ENCODE measurements at places on chromosomes 5 and 9.

GRCh38 chr5:134738963-134739661 is 764 bp downstream of the CAMLG start:
- DNase-seq = peak; percentile 76

DNA sequence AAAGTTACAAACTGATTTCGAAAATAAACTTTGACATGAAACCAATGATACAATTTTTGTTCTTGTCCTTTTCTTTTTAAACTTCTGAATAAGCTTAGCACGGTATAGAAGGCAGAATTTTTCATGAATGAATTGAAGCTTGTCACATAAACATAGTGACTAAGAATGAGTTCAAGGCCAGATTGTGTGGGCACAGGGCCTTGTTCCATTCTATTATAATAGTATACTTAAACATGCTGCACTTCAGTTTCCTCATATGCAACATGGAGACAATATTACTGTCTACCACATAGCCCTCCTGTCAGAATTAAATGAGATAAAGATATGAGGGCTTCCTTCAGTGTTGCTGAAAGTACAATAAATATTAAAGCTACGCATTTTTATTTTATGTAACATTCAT is 204.2 kb upstream of the HAPLN1 start:
- no peak for DNase-seq

- DNase-seq = no peak
Observed at GRCh38 chr5:55143624-55144023, 16.3 kb upstream of the GPX8 start.

GRCh38 chr9:9749591-9749990 is 863.2 kb downstream of the PTPRD start:
- DNase-seq = no peak

- peak; percentile 84 for DNase-seq
Observed at GRCh38 chr5:923281-923873, 30.7 kb downstream of the TRIP13 start.

- DNase-seq = no peak
Observed at GRCh38 chr5:142829801-142830220, 59.6 kb downstream of the ARHGAP26 start.

DNA sequence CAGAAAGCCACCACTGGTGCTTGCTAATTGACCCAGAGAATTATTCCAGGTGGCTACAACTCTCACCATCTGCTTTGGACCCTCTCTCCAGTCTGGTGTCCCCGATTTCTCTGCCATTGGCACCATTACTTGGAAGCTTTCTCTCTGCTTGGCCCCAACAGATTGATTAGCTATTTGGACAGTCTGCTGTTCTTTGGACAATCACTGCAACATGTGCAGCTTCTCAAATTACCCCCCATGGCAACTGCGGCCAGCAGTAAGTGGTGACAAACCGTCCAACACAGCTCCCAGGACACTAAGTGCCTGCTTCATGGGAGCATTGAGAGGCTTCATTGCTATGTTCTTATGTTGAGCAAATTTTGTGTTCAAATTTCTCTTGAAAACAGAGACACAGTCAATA is 309.8 kb downstream of the TAF11L14 start:
- DNase-seq = no peak

GRCh38 chr5:147189109-147189424 is 45.8 kb upstream of the STK32A start:
- no peak for DNase-seq

DNA sequence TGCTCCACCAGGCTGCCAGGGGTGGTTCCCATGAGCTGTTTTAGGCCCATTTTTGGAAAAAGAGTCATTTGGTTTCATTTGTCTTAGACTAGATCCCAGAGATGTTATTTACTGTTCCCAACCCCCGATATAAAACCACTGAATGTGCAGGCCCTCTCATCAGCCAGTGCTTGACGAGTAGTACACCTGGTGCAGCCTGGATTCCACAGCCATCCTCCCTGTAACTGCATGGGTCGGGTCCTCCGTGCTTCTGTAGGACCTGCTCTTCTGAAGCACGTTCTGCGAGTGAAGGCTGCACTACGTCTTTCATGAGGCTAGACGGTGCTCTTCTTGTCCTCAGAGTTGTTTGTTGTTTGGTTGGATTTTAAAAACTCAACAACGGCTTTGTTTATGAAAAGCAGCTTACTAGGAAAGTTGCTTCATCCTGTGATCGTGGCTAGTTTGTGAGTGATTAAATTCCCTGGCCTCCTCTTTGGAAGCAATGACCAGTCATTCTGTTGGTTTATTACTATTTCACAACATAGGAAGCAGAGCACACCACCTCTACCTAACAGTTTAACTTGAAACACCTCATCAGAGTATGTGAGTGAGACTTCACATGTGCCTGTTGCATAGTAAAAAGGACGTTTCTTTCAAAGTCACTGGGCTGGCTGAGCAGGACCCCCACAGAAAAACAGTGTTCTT is 135.2 kb downstream of the AOPEP start:
- DNase-seq = no peak

GRCh38 chr9:75229605-75230332 is 141.5 kb downstream of the OSTF1 start:
- peak; percentile 14 for DNase-seq

- DNase-seq = no peak
Observed at GRCh38 chr5:10630126-10630525, 66.3 kb downstream of the ANKRD33B start.

DNA sequence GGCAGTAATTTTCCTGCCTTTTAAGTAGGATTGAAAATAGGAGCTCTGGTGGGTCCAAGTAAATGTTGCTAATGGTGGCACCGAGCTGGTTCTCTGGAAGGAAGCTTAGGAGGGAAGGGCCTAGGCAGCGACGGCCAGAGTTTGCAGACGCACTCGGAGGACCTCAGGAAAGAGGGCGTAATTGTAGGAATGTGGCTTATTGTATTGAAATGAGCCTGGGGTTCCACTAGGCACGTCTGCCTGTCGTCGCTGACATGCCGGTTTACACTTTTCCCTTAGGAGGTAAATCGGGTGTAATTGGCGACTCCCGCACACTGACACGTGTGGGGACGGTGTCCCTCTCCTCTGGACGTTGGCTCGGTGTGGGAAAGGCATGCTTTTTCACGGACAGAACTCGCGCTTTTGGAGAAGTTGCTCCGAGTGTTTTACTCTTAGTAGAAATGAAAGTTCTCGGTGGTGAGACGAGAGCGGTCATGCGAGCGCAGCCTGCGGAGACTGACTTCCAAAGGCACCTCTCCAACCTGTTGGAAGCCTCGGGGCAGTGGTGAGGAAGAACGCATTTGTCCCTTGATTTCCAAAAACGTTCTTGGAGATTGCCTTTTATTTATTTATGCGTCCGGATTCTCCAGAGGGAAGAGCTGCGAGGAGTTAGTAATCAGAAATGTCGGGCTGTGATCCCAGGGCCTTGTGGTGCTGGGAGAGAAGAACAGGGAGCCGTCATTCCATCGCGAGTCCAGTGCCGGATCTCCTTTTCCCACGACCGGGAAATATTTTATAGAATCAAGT is 1.3 kb downstream of the NR4A3 start:
- peak; percentile 89 for DNase-seq

GRCh38 chr5:173302546-173303155 is 25.6 kb downstream of the STC2 start:
- DNase-seq = peak; percentile 77

DNA sequence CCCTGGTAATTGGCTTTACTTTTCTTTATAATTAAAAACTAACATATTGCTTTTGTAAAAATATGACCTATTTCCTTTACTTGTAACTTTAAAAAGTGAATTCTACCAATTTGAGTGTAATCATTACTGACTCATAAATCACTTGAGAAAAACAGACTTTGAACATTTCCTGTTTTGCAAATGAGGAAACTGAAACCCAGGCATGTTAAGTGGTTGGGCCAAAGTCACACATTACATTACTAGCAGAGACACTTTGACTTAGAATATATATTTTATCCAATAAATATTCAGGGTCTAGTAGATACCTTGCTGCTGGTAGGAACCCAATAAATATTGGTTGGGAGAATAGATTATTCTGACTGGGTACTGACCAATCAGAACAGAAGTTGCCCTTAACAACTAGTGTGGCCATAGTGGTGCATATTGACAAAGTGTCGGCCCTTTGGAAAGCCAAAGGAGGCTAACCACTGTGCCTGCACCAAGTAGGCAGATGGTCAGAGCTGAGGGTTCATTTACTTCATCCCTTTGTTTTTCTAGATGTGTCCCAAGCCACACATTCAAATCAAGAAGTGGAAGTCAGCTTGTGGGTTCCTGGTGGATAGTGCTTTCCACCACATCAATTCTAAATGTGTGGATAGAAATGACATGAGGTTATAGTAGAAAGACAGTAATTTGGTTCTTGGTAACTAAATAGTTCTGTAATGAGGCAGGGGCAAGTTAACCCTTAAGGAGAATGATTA is 365.1 kb upstream of the RIOK2 start:
- DNase-seq = no peak

DNA sequence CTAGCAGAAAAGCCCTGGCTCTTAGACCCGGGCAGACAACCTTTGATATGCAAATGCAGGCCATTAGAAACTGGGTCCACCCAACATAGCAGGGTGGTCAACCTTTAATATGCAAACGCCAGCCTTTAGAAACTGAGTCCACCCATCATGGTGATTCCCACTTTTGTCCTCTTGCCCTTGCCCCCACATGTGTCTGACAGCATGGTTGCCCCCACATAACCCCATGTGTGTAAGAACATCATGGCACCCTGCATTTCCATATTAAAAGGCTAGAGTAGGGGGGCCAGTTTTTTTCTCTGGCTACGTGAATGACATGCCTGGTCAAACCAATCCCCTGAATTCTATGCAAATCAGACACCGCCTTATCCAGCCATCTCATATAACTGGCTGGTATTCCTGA is 273.2 kb upstream of the PRDM9 start:
- peak; percentile 22 for DNase-seq

GRCh38 chr5:65753189-65753588 is 31.2 kb downstream of the NLN start:
- DNase-seq = no peak

DNA sequence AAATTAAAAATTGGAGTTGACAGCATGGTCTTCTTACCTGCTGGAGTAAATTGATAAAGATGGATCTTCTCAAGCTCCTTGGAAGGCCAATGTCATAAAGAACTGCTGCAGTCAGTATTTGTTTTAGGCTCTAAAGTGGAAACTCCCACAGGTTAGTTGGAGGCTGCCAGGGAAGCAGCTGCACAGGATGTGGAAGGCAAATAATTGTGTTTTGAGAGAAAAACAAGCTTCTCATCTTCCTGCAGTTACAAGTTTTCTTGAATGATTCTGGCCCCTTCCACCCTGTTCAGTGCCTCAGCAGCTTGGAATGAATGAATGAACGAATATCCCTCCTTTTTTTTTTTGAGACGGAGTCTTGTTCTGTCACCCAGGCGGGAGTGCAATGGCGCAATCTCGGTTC is 13.9 kb downstream of the MROH2B start:
- no peak for DNase-seq

DNA sequence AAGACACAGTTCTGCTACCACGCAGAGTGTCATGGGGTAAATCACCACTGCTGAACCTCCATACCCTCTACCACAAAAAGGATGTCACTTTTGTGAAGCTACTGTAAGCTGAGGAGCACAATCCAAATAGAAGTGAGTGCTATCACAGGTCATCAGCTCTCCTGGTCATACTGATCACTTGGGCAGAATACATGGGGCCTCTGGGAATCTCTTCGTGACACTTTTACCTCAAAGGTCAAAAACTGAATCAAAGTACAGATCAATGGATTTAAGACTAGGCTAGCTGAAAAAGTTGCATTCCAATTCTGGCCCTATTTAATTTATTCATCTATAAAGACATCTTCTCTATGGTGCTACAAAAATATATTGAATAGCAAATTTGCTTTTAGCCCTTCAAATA is 115.5 kb downstream of the MPDZ start:
- DNase-seq = no peak

- no peak for DNase-seq
Observed at GRCh38 chr5:115774684-115775083, 41.8 kb downstream of the CDO1 start.

DNA sequence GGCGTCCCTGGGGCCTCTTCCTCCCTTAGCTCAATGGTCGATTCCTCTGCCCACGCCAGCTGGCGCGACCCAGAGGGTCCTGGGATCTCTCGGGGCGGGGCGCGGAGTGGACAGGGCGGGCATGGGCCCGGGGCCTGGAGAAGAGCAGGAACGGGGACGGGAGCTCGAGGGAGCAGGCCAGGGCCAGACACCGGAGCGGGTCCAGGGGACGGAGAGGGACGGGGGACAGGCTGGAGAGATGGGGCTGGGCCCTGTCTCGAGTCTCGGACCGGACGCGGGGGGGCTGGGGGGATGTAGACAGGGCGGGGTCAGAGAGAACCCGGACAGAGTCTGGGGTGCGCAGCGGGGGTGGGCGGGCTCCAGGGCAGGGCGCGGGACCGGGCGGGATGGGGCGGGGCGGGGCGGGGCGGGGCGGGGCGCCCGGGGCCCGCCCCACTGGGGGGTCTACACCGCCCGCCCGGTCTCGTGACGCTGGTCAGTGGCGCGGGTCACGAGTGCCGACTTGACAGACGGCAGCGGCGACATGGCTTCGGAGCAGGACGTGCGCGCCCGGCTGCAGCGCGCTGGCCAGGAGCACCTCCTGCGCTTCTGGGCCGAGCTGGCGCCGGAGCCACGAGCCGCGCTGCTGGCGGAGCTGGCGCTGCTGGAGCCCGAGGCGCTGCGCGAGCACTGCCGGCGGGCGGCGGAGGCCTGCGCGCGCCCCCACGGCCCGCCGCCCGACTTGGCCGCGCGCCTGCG is at the start of gene UAP1L1:
Gene UAP1L1, plus strand, starts transcription at position 508 of the 738 bp plus-strand sequence. Its CDS starts 16 bp downstream, at position 524.
- no peak for DNase-seq

- DNase-seq = peak; percentile 52
Observed at GRCh38 chr5:115685490-115685889, 59.7 kb upstream of the TMED7 start.

DNA sequence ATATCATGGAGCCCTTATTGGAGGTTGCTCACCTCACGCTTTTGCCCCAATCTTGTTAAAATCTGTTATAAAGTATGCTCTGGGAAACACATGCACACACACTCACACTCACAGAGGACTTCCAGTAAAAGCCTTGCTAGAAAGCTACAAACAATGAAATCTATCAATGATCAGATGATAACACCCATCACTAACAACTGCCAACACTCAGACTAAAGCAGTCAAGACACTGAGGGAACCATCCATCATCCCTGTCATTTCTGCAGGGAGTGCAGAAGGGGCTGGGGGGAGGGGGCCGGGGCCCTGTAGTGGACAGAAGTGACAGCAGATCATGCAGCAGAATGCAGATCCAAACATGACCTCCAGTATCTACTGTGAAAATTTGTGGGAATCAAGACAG is 179.1 kb downstream of the AOPEP start:
- DNase-seq = no peak

DNA sequence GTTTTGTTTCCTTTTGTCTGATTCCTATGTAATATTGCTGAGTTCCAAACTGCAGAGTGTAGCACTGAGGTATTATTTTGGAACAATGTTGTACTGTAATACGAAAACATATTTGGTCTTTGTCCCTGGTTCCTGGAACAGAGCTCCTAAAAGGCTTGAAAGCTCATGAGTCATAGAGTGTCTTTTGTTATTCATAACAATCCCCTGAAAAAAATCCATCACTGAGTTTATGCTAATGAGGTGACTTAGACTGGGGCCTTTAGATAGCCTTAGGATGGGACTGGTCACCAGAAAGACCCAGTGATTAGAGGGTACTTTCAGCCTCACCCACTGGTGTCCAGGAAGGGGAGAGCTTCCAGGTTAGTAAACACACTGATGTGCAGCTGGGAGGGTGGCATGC is 132.7 kb upstream of the POU5F2 start:
- peak; percentile 32 for DNase-seq

Data from mesendoderm (in vitro differentiated cells).